ENCODE measurements at places on chromosomes 5 and 9.
A peak's percentile ranks its signal among the peaks of the same experiment; 100 is the strongest.

DNA sequence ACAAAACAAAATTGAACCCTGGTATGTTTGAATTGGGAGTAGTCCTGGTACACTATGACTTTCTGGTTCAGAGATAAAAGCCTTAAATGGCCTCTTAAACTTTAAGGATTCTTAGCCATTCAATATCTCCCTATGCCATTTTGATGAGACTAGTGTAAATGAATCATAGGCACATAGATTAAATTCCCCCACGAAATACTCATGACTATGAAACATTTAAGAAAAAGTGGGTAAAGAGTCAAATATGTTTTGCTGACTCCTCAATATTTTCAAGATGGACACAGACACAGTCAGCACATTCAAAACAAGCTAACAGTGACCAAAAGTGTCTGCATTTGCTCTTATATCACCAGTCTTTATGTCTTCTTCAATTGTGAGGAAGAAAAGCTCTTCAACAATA, 278.3 kb downstream of the PDE4D start:
- DNase-seq = no peak

GRCh38 chr9:136520053-136520540, 25.8 kb downstream of the NOTCH1 start:
- no peak for DNase-seq

DNA sequence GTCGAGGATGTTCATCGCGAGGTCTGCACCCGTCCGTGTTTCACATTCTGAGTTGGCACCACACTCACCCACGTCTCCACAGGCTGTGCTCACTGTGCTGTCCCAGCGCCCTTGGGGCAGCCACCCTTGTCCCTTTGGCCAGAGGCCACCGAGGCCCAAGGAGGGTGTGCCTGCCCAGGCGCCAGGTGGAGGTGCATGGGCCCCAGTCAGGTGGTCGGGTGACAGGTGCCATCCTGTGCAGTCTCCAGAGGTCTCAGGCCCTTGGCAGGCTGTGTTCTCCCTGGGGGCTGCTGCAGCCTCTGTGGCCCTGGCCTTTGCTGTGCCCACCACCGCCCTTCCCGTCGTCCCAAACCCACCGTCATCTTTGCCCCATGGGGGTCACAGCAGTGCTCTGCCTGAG, 12.4 kb downstream of the MAN1B1 start:
- DNase-seq = no peak

DNA sequence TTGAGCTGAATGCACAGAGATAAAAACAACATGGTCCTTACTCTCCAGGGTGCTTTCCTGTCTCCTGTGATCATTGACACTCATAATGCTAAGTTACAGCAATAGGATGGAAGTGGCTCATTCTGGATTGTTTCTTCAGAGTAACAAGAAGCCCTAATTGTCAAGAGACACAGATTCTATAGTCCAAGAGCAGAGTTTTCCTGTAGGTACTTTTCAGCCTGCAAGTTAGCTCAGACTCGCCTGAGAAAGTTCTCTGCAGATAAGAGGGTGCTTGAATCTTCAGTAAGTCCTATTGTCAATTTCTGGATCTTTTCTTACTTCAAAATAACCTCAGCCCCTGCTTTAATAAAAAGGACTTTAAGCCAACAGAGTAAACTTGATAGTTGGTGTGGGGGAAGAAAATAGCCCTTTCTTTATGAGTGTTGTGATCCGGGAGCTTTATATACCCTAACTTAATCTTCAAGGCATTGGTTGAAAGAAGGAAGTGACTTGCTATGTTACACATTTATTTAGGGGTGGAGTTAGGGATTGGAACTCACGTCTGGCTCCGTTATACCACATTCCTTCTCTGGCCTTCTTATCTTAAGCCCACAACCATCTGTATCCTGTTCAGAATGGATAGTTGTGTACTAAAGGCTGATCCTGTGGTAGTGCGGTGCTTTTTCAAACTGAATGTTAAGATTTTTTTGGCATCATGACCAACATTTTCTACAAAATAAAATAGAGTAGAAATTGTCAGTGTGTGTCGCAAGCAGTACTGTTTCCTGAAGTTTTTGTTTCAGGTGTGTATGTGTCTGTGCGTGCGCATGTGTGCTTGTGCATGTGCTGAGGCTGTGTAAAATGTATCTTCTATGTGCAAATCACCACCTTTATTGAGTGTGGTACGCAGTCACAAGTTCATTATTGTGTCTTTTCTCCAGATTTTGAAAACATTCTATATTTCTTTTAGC, 173.9 kb downstream of the WDR70 start:
- no peak for DNase-seq

GRCh38 chr5:53360811-53361210, 119.6 kb upstream of the FST start:
- DNase-seq = peak; percentile 53

Measured in BJ (cell line).